ENCODE measurements at places on chromosomes 7 and 10. TPM values are rescaled to one million over a fixed set of nuclear protein-coding genes. Genes with fewer than 3 reads are reported as not detected.

DNA sequence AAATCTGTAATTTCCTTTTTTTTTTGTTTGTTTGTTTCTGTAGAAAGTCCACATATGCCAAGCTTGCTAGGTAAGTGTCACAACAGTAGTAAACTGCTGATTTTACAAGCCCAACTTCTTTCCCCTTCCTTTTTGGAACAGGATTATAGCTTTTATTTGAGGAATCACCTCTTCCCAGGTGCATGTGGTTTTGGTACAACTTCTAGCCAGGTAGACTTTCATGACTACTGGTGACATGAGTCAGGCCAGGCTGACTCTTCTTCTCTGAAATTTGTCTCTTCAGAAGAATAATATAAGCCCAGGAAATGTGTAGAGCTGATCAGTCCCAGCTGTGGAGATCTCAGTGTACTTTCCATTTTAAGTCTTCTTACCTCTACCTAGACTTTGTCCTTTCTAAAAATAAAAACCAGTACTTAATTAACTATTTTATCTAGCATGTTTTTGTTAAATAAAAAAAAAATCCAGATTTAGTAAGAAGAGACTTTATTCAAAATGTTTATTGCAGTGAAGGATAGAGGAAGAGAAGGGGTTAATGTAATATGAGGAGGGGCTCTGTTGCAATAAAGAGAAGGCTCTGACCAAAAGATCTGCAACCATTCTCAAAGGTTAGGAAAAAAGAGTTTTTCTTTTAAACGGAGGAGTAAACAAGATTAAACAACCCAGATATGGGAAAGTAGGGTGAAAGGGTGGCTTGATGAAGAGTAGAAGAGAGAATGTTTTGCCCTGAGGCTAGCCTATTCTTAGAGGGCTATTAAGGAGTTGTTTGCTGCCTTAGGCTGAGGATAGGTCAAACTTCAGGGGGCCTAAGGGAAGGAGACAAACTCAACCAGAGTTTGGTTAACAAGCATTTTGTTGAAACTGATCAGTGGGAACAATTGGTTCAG, 664.2 kb downstream of the SORCS1 start:
- no peak for DNase-seq

GRCh38 chr10:46267132-46267985, 19.4 kb upstream of the ANTXRL start:
- no peak for DNase-seq

Gene ZPBP
- not detected for polyA plus RNA-seq

DNA sequence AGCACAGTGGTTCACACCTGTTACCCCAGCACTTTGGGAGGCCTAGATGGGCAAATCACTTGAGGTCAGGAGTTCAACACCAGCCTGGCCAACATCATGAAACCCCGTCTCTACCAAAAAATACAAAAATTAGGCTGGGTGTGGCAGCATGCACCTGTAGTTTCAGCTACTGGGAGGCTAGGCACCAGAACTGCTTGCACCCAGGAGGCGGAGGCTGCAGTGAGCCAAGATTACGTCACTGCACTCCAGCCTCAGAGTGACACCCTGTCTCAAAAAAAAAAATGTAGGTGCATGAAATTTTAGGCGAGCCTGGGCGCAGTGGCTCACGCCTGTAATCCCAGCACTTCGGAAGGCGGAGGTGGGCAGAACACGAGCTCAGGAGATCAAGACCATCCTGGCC, 9.6 kb downstream of the BCL7B start:
- no peak for DNase-seq

DNA sequence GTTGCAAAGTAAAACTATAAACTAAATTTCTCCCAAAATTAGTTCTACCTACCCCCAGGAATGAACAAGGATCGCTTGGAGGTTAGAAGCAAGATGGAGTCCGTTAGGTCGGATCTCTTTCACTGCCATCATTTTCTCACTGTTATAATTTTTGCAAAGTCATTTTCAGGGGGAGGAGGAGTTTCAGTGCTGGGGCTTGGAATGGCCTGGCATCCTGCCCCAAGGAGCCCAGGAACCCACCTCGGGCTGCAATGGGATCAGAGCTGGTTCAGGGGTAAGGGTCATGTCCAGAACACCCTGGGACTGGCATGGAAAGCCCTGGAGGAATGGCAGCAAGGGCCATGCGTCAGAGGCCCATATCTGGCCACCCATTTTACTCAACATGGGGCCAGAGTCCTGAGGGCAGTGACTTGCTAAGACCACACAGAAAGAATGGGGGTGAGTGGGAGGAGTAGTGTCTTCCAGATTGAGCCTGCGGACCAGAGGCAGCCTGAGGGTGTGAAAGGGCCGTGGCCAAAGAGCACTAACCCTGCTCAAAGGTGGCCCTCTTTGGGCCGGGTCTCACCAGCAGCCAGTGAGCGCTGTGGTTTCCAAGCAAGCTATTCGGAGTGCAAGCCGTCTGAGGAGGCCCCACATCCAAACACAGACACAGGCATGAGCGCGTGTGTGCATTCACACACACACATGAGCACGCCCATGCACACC, 31.8 kb downstream of the GPRIN2 start:
- peak; percentile 65 for DNase-seq

DNA sequence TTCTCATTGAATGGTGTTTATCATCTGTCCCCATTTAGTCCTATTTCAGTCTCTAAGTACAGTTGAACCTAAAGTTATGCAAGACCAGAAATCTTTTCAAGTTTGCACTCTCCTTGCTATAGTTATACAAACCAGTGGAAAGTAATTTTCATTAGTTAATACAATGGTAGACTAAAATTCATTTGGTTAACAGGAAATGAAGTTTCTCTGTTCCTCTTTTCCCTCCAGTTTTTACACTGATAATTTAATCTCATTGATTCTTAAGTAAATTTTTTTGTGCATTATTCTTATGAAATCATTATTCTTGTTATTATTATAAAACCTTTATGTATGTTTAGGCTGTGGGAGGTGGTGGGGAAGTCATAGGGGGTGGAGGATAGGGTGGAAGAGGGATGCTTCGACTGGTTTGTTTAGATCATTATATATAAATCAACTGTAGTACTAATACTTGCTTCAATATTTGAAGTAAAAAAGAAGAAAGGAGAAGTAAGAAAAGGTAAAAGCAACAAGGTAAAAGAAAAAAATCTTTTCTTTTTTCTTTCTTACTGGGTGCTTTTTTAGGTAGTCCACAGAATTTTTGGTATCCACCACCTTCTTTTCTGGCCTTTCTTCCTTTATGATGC, 104.1 kb downstream of the GPR85 start:
- no peak for DNase-seq

DNA sequence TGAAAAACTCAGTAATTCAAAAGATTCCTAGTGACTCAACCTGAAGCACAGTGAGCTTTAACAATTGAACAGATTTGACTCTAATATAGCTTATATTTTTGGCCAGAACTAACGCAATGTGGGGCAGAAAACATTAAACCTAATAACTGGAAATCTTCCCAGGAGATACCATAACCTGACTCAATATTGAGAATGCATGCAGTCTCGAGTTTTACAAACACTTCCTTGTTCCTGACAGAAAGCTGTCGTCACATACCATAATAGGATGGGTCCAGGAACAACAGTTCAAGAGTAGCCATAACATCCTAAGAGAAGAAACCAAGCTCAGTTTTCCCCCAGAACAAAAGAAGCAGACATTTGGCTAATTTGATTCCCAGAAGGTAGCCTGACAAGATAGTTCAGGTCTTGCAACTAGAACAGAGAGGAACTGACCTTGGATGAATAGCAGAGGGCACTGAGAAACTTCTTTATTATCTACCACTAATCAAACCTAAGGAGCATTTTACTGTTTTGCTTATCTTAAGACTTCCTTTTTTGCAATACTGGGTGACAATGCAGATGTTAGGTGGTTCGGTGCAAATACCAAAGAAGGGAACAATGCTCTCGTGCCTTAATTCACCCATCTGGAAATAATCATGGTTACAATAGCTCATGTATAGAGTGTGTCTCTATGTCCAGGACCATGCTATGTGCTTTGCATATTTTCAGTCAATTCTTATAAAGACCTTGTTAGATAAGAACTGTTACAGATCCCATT, 38.6 kb upstream of the ACSL5 start:
- DNase-seq, result peak; percentile 27

DNA sequence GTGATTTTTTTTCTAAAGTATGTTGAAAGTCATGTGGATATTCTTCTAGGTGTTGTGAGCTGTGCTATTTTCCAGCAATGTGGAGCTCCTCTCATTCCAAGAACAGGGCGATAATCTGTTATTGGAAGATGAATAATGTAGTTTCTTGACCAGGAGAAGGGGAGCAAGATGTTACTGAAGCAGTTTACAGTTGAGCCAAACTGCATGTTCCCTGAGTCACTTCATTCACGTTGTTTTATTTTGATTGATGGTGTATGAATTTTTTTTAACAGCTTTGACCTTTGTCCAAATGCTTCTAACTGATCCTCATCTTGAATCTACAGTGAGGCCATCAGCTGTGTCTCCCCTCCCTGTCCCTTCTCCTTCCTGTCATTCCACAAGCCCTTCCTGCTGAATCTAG, 277.1 kb upstream of the KLF6 start:
- no peak for DNase-seq

Gene EPHA1
- polyA plus RNA-seq, result 0.10 TPM

Gene UPK3BL2
- polyA plus RNA-seq, result 5.7 TPM

Gene LMOD2
- not detected for polyA plus RNA-seq

Gene FXYD4
- polyA plus RNA-seq, result not detected

GRCh38 chr10:125592897-125593296, 90.1 kb downstream of the TEX36 start:
- no peak for DNase-seq

DNA sequence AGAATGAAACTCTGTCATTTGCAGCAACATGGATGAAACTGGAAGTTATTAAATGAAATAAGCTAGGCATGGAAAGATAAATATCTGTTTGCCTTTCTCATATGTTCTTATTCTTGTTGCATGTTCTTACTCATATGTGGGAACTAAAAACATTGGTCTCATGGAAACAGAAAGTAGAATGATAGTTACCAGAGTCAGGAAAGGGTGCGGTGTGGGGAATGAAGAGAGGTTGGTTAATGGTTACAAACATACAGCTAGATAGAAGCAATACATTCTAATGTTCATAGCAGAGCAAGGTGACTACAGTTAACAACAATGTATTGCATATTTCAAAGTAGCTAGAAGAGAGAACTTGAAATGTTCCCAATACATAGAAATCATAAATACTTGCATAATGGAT, 105.1 kb downstream of the FAM107B start:
- no peak for DNase-seq

DNA sequence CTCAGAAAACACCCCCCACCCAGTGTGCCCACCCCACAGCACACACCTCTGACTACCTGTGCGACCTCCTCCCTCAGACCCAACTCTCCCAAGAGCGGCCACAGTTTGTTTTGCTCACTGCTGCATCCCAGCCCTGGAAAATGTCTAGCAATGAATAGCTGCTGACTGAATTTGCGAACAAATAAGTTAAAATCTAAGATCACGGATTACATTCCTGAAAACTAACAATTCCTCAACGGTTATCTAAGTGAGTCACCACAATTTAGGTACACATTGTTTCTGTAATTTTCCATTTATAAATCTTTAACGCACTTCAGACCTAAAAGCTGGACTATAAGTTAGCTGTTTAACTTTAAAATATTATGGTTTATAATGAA, 235.2 kb downstream of the ZMYND11 start:
- DNase-seq, result peak; percentile 65

GRCh38 chr7:77796960-77797359, 1.3 kb downstream of the TMEM60 start:
- no peak for DNase-seq

GRCh38 chr10:531541-531940, 157.9 kb downstream of the DIP2C start:
- DNase-seq, result no peak

- DNase-seq, result peak; percentile 31
Observed at GRCh38 chr10:91576096-91576545, 56.8 kb downstream of the PPP1R3C start.

- DNase-seq, result peak; percentile 64
Observed at GRCh38 chr7:114922026-114922651, at the start of gene MDFIC. Gene MDFIC, plus strand, starts transcription at chr7:114922094. Its CDS starts 940 bp downstream, at chr7:114923034.

GRCh38 chr7:12731775-12732174, 44.3 kb downstream of the ARL4A start:
- DNase-seq, result no peak

GRCh38 chr7:35729061-35729783, 34.3 kb upstream of the HERPUD2 start:
- no peak for DNase-seq

GRCh38 chr10:50512743-50513416, 110.9 kb downstream of the SGMS1 start:
- no peak for DNase-seq

GRCh38 chr10:80155696-80156215, 23.2 kb downstream of the PLAC9 start:
- no peak for DNase-seq

Gene GALNT17
- not detected for polyA plus RNA-seq

Gene CTBP2
- 80.2 TPM for polyA plus RNA-seq

Gene CD36
- 0.19 TPM for polyA plus RNA-seq

Gene LRIT1
- not detected for polyA plus RNA-seq

Measured in IMR-90 (cell line).